ENCODE measurements at places on chromosomes 3 and 15.

GRCh38 chr15:28123408-28124023 lies 24.4 kb upstream of the OCA2 start:
- DNase-seq: peak; percentile 61

DNA sequence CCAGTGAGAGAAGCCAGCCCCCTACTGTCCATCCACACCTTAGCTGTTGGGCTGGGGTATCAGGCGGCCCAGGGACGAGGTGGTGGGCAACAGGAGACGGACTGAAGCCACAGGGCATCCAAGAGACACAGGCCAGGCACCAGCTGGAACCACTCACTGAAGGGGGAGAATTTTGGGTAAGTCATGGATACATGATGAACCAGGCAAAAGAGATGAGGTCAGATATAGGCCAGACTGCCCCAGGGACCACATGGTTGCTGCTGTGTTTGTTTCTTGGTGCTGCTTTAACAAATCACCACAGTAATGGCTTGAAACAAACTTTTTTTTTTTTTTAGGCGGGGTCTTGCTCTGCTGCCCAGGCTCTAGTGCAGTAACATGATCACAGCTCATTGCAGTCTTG lies 66.4 kb downstream of the SEMA5B start:
- no peak for DNase-seq

DNA sequence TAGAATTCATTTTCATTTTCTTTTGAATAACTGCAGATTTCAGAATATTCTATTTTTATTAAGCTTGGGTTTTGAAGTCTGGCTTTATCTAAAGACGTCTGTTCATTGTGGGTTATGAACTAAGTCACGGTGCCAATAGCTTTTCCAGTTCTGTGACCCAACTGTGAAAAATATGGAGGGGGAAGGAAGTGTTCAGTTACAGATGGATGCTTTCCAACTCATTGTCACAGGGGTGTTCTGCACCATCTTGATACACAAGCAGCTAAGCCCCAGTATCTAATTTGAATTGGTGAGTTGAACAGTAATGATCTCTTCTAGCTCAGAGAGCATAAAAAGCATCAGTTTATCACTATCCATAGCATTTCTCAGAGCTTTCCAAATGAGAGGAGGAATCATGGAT lies 710.6 kb downstream of the EDEM1 start:
- DNase-seq: no peak

GRCh38 chr3:149967086-149967685 lies 3.5 kb downstream of the PFN2 start:
- peak; percentile 28 for DNase-seq

DNA sequence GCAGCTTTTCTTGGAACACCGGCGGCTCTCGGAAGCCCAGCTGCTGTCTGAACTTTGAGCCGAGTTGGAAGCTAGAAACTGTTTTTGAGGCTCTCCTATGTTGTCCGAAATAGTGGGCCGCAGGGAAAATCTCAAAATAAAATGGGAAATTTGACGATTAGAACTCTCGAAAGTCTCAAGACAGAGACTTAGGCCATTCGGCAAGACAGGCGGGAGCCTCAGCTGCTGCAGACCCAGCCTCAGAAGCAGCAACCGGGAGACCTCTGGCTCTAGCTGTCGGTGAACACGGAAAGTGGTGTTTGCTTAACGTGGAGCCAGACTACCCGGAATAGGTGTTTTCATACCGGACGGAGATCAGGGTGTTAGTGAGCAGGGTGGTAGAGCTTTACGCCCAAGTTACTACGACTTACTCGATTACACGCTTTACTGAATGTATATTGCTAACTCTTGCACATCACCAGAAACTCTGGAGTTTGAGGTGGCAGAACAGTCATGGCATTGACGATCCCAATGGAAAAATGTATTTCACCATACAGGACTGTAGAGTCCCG lies 357 bp upstream of the MAN2C1 start:
- peak; percentile 33 for DNase-seq

- DNase-seq: no peak
These were observed 75.3 kb upstream of the STRIT1 start for GRCh38 chr3:155368786-155369185.

GRCh38 chr15:48630245-48630644 lies 15.3 kb downstream of the FBN1 start:
- DNase-seq: no peak

DNA sequence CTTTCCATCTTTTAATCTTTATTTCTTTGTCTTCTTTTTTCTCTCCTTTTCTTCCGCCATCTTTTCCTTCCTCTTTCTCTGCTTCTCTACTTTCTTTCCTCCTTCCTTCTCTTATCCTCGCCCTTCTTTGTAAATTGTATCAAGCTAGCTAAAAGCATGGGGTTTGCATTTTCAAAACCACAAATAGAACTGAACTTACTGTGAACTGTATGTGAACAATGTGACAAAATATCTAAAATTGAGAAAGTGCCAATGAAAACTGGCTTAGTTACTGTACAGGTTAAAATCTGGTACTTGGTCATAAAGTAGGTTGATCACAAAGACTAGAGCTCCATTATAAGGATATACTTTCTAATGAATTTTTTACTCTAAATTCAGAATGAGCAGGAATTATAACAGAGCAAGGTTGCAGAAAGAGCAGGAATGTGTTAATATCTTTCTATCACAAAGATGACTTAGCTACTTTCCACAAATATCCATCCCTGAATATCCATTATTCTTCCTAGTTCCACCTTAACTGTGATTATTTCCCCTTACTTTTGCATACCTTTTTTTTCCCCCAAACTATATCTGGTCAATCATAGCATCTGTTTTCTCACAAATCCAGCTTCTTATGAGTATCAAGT lies 122.4 kb downstream of the LSAMP start:
- DNase-seq: no peak

DNA sequence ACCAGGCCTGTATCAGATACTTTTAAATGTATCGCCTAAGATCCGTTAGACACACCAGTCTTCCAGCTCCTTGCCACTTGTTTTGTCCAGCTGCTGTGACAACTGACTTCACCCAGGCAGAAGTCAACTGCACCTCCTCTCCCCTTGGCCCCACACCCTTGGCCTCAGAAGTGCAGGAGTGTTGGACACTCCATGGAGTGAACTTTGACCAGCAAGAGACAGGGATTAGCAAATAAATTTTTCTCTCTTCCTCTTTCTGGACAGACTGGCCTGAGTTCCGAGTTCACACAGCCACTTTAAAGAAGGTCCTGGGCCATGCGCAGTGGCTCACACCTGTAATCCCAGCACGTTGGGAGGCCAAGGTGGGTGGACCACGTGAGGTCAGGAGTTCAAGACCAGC lies 2.9 kb upstream of the CLN6 start:
- DNase-seq: no peak

DNA sequence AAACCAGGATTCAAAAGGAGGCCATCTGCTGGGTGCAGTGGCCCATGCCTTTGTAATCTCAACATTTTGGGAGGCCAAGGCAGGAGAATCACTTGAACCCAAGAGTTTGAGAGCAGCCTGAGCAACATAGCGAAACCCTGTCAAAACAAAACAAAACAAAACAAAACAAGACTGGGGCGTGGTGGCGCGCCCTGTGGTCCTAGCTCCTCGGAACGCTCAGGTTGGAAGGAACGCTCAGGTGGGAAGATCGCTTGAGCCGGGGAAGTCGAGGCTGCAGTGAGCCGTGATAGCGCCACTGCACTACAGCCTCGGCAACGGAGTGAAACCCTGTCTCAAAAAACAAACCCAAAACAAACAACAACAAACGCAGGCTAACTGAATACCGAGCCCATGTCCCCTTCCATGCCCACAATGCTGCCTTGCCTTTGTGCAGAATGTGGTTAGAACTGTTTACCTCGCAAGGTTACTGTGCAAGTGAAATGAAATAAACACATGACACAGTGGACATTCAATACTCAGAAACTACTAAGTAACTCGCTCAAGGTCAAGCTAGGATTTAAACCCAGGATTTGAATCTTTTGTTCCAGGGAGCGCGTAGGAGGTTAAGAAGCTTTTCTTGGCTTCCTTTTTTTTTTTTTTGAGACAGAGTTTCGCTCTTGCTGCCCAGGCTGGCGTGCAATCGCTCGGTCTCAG lies 766 bp upstream of the EMC4 start:
- no peak for DNase-seq

- DNase-seq: no peak
These were observed 33.5 kb downstream of the PDIA5 start for GRCh38 chr3:123100193-123100776.

DNA sequence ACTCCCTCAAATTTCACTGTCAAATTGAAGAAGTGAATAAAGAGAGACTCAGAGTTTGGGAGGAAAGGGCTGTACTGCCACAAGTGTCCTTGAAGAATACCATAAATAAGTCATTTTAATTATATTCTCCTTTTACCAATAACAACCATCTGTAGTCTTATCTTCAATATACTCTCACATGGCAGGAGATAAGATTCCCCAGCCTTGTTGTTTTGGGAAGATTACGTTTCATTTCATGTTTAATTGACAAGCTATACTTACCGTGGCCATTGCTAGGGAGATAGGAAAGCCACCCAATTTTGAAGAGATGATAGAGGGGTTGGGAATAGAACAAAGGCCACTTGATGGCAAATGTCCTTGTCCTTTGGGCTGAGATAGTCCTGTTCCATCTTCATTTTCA lies 2.3 kb downstream of the MINDY4B start:
- no peak for DNase-seq

DNA sequence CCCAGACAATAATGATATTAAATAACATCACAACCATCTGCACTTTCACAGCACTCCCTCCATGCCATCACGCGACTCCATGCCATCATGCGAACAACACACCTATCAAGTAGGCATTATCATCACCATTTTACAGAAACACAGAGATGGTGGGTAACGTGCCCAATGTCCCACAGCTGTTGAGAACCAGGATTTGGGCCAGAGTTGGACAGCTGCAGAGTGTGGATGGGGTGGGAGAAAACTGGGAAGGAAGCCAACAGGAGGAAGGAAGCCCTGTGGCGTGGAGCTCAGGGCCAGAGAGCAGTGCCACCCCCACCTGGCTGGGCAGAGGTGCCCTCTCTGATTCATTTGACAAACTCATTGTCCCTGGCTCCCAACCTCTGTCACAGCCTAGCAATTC lies 29.0 kb downstream of the RBPMS2 start:
- DNase-seq: no peak

GRCh38 chr3:130850843-130851242 lies 43.0 kb upstream of the ATP2C1 start:
- DNase-seq: no peak

GRCh38 chr15:39283531-39283930 lies 297.3 kb upstream of the THBS1 start:
- no peak for DNase-seq

DNA sequence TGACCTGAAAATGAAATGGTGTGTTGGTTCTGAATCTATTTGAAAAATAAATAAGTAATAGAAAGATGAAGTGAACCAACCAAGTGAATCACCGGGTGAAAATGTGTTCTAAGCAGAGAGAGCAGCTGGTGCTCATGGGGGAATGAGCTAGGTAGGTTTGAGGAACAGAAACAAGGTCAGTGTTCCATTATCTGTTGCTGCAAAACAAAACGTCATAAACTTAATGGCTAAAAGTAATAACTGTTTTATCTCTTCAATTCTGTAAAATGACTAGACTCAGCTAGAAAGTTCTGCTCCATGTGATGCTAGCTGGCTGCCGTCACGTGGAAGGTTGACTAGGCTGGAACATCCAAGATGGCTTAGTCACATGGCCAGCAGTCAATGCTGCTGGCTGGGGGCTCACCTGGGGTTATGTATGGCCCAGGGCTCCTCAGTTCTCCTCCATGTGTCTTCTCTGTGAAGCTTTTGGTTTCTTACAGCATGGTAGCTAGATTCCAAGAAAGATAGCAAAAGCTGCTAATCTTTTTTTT lies 13.3 kb upstream of the SH3BP5 start:
- DNase-seq: no peak

GRCh38 chr3:29605845-29606244 lies 325.0 kb downstream of the RBMS3 start:
- no peak for DNase-seq

DNA sequence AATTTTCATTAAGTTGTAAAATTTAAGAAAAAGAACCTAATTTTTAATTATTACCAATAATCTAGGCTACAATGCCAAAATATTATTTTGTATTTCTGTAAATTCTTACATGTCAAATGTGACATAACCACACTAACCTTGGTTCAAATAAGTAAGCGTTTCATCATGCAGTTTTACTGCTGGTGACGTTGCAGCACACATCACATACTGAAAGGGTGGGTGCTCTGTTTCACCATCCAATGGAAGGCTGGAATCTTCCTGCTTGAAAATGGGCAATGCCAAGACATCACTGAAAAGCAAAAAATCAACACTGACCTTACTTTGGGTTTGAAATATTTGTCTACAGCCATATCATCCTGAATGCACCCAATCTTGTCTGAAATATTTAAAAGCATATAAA lies 14.8 kb downstream of the UBP1 start:
- DNase-seq: no peak

- DNase-seq: no peak
These were observed 18.3 kb downstream of the RAB11A start for GRCh38 chr15:65887565-65887964.

DNA sequence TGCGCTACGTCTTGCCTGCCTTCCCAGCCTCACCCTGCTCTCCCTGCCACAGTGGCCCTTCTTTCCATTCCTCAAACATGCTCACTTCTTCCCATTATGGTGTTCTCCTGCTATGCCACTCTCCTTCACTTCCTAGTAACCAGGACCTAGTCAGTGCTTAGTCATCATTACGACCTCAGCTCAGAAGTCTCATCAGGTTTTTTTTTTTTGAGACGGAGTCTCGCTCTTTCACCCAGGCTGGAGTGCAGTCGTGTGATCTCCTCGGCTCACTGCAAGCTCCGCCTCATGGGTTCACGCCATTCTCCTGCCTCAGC lies 149.5 kb downstream of the GREM1 start:
- DNase-seq: no peak

DNA sequence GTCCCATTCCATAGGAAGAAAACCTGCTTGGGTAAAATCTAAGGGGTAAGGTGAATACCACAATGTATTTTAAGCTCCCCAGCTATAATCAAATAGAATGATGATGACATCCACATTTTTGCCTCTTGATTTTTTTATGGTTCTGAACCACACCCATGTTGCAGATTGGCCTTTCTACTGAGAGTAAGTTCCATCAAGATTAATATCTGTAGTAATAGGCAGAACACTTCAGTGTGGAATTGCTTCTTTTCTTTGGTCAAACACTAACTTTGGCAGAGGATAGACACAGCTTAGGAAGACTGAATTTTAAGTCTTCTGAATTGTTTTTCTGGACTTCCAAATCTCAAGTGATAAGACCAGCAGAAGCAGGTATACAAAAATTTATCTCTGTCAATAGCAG lies 27.0 kb downstream of the PLS1 start:
- DNase-seq: no peak

GRCh38 chr3:131072099-131072559 lies 45.5 kb downstream of the NEK11 start:
- no peak for DNase-seq
